ENCODE measurements at places on chromosomes 1 and 21.

DNA sequence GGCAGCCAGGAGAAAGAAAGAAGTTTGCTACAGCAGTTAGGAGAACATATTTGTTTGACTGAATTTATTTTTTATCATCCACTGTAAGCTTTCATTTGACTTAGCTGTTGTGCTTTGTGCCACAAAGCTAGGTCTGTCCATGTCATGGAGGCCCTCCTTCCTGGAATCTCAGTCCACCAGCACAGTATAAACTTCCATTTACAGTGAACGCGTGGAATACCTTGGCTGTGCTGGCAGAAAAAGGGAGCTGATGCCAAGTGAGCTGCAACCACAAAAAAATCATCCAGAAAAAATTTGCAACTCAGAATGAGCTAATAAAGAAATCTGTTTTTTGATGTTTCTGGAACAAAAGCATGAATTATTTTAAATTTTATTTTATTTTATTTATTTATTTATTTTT lies 72.6 kb downstream of the ATP6V1G3 start:
- DNase-seq: no peak

GRCh38 chr21:42377211-42377950 lies 11.0 kb upstream of the TFF1 start:
- DNase-seq: no peak

- no peak for DNase-seq
These were observed 1.7 kb downstream of the RAB7B start for GRCh38 chr1:206001476-206001888.

DNA sequence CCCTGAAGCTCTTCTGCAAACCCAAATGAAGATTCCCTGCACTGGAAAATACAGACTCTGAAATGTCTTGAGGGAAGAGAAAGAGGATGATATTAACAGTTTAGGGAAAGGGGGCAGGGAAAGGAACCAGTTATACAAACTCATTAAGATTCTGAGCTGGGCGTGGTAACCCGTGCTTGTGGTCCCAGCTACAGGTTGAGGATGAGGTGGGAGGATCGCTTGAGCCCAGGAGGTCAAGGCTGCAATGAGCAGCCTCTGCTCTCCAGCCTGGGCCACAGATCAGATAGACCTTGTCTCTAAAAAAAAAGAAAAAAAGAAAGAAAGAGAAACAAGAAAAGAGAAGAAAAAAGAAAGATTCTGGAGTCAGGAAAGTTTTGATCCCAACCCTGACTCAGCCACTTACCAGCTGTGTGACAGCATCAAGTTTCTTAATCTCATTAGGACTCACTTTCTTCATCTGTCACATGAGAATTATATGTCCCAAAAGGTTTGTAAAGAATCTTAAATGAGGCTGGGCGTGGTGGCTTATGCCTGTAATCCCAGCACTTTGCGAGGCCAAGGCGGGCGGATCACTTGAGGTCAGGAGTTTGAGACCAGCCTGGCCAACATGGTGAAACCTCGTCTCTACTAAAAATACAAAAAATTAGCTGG lies 53.9 kb downstream of the OPTC start:
- DNase-seq: no peak

GRCh38 chr1:163395790-163396189 lies 74.0 kb downstream of the NUF2 start:
- no peak for DNase-seq

GRCh38 chr1:73144311-73144710 lies 862.0 kb upstream of the NEGR1 start:
- no peak for DNase-seq

- no peak for DNase-seq
These were observed 2.4 kb downstream of the DNAJC6 start for GRCh38 chr1:65311760-65312159.

DNA sequence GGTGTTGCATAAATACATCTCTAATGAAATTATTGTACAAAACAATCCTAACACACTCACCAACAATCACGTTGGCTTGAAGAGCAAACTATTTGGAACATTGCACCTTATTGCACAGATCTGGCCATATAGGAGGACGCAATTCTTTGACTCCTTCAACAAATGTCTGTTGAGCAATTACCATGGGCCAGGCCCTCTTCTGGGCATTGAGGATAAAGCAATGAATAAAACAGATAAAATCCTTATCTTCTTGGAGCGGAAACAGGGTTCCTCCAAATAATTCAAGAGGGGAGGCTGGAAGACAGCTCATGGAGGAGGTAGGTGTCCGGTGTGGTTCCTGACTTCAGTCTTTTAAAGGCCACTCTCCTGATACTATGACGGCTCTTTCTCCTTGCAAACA lies 43.3 kb downstream of the PAX7 start:
- no peak for DNase-seq

DNA sequence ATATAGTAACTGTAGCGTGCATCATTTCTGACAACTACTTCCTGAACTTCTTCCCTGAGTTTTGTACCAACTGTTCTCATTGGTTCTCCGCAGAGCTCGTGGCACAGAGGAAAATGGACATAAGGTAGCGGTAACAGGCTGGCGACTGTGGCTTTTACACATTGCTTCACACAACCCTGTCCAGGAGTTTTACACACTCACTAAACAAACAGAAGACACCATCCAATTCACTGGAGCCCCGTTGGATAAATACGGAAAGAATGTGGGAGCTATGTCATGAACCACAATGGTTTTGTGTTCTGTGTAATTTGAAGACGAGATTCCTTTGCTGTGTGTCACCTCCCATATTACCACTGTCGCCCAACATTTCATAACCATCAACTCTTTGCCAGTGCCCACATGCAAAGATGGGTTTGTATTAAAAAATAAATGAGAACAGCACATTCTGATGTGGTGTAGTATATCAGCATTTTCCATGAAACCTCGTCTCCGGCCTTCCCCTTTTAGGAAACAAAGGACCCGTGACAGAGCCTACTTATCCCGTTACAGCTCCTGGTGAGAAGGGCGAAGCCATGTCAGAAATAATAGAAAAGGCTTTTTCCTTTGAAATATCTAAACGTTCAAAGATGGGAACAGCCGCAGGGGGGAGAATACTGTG lies 47.4 kb upstream of the ENAH start:
- DNase-seq: no peak

DNA sequence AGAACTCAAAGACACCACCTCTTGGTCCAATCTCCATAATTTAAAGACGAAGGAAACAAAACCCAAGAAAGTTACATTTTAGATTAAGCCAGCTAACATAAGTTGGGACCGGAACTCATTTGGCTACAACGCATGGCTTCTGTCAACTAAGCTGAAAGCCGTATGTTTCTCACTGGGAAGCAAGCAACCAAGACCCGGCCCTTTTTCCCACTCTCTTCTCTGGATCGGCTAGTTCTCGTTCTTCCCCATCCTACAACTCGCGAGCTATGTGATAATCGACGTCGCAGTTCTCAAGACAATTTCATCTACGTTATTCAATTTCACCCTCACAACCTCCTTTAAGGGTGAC lies 601 bp downstream of the CCT8 start:
- no peak for DNase-seq

- DNase-seq: no peak
These were observed 386.6 kb upstream of the NFIA start for GRCh38 chr1:60695716-60696171.

DNA sequence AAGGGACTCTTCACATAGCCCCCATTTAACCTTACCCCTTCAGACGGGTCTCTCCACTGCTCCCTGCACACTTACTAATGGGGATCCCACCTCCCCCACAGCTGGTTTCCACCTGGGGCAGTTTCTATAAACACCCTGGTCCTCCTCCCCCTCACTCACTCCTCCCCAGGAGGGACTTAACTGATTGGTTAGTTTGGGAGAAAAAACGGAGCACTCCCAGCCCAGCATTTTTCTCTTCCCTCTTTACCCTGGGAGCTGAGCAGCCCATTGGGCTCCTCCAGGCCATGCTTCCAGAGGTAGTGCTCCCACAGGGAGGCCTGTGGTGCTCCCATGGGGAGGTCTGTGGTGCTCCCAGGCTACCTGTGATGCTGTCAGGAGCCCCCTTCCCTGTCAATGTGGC lies 93.7 kb downstream of the MIS18A start:
- DNase-seq: no peak

GRCh38 chr1:97505816-97506215 lies 415.0 kb downstream of the DPYD start:
- DNase-seq: no peak

DNA sequence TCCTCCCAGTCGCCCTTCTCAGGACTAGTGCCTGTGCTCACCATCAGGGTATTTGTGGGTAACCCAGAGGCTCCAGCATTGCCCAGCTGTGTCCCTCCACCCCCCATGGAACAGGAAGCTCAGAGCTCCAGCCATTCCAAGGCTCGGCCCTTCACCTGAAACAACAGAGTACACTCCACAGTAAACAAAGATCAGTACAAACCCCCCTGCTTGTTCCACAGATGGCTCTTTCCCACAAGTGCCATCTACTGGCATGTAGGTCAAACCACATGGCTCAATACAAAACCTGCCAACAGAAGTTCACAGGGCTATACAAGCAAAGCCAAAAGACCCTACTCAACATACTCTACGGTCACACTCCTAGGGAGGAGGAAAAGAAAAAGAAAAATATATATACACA lies 258.7 kb downstream of the AGBL4 start:
- DNase-seq: no peak

GRCh38 chr1:220616836-220617235 lies 73.3 kb upstream of the C1orf115 start:
- no peak for DNase-seq

DNA sequence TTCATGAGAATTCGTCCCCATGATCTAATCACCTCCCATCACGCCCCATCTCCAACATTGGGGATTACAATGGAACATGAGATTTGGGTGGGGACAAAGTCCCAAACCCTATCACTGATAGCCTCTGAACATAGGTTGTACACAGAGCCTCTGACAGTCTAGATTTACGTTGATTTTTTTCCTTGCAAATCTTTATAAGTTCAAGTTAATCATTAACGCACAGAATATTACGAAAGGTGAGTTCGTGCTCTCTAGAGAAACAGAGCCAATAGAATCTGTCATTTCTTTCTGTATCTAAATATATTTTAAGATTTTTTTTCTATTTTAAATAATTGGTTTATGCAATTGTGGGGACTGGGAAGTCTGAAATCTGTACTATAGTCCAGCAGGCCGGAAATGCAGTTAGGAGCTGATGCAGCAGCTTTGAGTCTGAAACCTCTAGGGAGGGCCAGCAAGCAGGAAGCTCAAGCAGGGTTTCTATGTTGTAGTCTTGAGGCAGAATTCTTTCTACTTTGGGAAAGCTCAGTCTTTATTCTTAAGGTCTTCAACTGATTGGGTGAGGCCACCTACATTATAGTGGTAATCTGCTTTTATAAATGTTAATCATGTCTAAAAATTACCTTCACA lies 61.0 kb downstream of the SELENOF start:
- no peak for DNase-seq

DNA sequence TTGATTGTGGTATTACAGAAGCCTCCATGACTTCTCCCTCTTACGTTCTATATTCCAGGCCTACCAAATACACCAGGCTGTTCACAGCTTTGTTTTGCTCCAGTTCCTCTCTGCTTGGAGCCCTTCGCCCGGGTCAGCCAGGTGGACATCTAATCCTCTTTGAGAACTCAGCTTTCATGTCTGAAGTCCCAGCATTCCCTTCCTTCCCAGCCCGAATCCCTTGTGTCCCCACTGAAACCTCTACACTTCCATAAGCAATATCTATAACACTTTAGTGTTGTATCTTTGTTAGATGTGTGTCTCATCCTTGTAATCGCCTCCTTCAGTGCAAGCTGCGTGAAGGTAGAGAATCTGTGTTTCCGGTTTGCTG lies 1.9 kb downstream of the RNF11 start:
- no peak for DNase-seq

- no peak for DNase-seq
These were observed 37.1 kb upstream of the RAP1GAP start for GRCh38 chr1:21706151-21706835.

DNA sequence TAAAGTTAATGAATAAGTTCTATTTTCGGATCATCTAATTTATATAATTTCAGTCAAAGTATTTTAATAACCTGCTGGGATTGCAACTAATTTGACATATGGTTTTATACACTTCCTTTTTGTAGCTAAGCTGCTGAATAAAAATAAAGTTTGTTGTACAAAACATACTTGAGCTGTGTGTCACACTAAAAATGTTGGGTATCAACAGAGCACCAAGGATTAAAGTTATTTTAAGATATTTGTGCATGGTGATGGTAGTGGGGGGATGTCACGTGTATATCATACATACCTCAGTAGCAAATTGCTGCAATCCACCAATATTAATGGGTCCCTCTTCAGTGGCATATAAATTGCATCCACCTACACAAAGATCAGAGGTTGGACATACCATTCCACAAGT lies 199.6 kb downstream of the DPYD start:
- DNase-seq: no peak

DNA sequence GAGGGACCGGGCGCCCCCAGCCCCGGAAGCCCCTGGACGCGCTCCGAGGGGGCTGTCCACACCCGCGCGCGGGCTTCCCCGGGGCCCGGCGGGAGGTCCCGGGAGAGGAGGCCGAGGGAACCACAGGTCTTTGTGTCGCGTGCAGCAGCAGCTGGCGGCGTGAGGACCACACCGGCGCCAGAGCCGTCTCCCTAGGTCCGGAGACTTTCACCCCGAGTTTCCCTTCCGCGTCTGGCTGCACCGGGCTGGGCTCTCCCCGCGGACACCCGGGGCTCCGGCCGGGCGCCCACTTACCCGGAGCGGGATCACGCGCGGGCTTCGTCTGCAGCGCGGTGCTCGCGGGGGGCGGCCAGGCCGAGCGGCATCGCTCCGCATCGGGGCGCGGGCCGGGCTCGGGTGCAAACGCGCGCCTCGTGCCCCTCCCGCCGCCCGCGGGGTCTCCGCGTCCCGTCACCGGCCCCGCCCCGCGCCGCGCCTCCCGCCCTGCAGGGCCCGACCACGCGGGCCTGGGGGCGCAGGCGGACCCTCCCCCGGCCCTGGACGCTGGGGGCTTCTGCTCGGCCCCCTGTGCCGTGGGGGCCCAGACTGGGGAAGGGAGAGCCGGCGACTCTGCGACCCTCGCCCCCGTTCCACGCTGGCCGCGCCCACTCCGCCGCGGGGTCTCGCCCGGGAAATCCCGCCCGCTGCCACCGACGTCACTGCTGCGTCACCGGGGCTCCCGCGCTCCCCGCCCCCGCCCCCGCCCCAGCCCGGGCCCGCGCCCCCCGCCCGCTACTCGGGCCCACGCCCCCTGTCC lies at the start of gene GNG4:
Gene GNG4, minus strand, starts transcription at position 417 of the 796 bp plus-strand sequence. CDS start 65,946 bp downstream, outside the sequence.
- peak; percentile 49 for DNase-seq

GRCh38 chr1:56301791-56302190 lies 277.6 kb downstream of the PLPP3 start:
- no peak for DNase-seq
